ENCODE measurements at places on chromosomes 5 and 9. TPM values are rescaled to one million over a fixed set of nuclear protein-coding genes. Genes with fewer than 3 reads are reported as not detected.

Gene SLC23A1
- not detected for total RNA-seq

Gene PHAX
- 75.2 TPM for total RNA-seq

Gene ATOSB
- total RNA-seq = 14.8 TPM

Gene SPATA31E1
- total RNA-seq = not detected

Gene FAM221B
- total RNA-seq = not detected

Gene TMEM215
- total RNA-seq = 0.25 TPM

Gene CATSPER3
- total RNA-seq = not detected

Gene TAF11L10
- not detected for total RNA-seq

Gene GPR21
- total RNA-seq = 10.3 TPM

Gene CKMT2
- total RNA-seq = 2.2 TPM

Gene RANBP17
- 72.0 TPM for total RNA-seq

Gene FAXDC2
- 5.4 TPM for total RNA-seq

Gene GNA14
- total RNA-seq = 0.98 TPM

Gene SH3RF2
- 0.25 TPM for total RNA-seq

Gene IL33
- 14.3 TPM for total RNA-seq

Gene CAMK2A
- total RNA-seq = 6.6 TPM

Gene SH2D3C
- 5.4 TPM for total RNA-seq

Gene INSL4
- total RNA-seq = not detected

Gene SLC25A2
- not detected for total RNA-seq

Gene ARL15
- 96.4 TPM for total RNA-seq

Gene OR1J2
- not detected for total RNA-seq

Gene MAMDC2
- total RNA-seq = 2.5 TPM

Gene FBP2
- not detected for total RNA-seq

Gene GARIN3
- not detected for total RNA-seq

Gene PCDHGB2
- 7.1 TPM for total RNA-seq

Gene PCDHA9
- total RNA-seq = 12.3 TPM
